Activated T-cell treated with anti-CD3 and anti-CD28 coated beads, Interleukin-2, amount 50 U/mL, for 24 hours (primary cell): ENCODE measurements at places on chromosomes 12 and 14.

DNA sequence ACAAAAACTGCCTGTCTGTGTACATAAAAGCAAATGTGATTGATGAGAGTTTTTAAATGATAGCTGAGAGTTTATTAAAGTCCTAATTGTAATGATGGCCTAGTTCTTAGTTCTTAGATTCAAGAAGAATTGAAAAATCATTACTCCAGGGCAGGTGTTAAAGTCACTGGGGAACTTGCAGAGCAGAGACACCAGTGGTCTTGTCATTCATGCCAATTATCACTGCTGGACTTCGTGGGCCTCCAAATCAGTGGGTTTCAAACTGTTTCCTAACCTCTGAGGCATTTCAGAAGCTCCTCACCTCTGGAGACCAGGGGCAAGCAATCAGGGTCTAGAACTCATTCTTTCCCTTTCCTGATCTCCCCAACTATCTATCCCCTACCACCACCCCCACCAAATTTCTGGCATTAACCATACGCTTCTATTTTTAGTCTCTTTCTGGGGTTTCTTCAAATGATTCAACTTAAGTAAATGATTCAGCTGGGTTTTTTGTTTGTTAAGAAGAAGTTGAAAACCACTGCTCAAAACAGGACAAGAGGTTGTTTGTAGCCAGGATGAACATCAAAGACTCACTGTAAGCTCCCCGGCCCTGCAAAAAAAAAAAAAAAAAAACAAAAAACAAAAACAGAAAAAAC, 80.1 kb downstream of the CEP83 start:
- DNase-seq, result no peak

- DNase-seq, result no peak
Observed at GRCh38 chr14:95391331-95391730, 71.6 kb upstream of the CLMN start.

DNA sequence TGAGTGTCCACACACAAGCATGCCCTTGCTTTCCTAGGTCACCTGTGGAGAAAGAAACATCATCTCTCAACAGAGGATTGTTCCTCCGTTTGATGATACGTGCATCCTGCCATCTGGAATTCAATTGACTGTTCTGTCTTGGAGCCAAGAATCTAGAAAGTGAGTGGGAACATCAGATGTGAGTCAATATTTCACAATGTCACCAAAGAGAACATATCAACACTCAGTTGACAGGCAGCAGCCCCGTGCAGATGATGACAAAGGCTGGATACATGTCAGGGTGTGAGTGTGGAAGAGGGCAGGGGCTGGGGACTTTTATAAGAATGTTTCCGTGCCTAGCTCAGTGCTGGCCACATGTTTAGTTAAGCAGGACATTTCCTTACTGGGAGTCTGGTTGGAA, 76.1 kb downstream of the TBC1D30 start:
- no peak for DNase-seq

DNA sequence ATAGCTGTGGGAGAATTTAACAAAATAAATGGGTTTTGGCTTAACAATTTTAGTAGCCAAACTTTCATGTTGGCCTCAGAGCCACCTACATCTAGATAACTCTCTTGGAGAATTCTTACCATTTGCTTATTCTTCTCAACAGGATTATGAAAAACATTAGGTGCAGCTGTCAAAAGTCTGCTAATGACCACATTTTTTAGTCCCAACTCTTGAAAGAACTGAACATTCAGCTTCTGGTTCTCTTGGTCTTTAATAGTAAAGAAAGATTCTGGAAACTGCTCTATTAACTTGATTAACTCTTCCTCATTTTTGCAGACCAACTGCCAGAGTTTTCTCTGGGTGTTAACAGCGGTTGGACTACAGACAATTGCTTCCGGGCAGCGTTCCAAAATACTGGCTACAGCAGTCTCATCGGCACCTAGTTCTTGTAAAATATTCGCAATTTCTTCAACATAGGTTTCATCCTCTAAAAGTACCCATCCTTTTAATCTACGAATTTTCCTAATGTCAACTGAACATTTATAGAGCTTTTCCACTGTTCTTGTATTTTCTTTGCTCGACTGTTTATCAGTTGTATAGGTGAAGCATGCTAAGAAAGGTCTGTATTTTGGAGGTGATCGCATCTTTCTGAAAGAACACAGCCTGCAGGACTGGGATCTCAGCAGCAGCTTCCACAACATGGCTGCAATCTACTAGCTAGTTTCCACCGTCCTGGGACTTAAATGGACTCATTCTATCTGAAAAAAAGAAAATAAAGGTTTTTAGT, 8.7 kb downstream of the MTERF2 start:
- DNase-seq, result no peak

DNA sequence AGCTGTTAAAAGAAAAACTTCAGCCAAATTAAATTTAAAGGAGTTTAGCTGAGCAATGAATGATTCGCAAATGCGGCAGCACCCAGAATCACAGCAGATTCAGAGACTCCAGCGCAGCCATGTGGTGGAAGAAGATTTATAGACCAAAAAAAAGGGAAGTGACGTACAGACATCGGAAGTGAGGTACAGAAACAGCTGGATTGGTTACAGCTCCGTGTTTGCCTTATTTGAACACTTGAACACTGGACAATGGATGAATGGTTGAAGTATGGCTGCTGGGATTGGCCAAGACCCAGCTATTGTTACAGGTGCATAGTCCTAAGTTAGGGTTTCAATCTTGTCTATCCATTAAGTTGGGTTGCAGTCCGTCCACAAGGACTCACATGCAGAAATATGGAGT, 42.6 kb downstream of the GALNT8 start:
- DNase-seq, result no peak
